NT2/D1 (cell line): ENCODE measurements at places on chromosomes 2 and 18.

GRCh38 chr18:58727776-58728500 lies 56.7 kb downstream of the MALT1 start:
- no peak for DNase-seq

- no peak for DNase-seq
These were observed 132.9 kb upstream of the HDAC4 start for GRCh38 chr2:239533569-239534316.

- DNase-seq: no peak
These were observed 47.9 kb downstream of the TRPM8 start for GRCh38 chr2:233965032-233965603.

- no peak for DNase-seq
These were observed 28.8 kb downstream of the ANKRD30B start for GRCh38 chr18:14776801-14777200.

DNA sequence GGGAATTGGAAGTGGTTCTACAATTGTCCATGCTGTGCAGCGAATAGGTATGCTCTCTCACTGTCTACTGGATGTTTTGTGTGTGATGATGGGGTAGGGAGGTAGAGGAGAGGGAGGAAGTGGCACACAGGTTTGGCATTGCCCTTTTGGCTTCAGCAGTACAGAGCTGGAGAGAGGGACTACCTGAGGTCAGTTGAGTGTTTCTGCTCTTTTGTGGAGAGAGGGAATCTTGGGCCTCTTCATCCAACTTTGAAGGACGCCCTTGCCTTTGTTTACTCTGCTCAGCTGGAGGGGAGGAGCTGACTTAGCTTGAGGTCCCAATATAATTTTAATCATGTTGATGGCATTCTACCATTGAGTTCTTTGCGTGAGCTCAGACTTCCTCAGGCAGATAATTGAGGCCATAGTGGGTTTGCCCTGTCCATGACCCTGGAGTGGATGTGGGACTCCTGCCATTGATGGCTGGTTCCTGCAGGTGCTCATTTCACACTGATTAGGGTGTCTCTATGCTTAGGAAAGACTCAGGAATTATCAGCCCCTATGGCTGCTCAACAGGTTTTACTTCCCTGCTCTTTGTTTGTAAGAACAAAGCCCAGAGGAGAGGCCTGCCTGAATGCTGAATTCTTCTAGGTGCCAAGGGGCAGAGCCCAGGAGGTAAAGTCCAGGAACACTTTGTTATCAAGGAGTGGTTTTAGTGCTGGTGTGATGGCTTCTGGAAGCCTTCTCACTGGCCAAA lies 7.2 kb downstream of the RPIA start:
- DNase-seq: no peak
